ENCODE measurements at places on chromosomes 1 and 21.

DNA sequence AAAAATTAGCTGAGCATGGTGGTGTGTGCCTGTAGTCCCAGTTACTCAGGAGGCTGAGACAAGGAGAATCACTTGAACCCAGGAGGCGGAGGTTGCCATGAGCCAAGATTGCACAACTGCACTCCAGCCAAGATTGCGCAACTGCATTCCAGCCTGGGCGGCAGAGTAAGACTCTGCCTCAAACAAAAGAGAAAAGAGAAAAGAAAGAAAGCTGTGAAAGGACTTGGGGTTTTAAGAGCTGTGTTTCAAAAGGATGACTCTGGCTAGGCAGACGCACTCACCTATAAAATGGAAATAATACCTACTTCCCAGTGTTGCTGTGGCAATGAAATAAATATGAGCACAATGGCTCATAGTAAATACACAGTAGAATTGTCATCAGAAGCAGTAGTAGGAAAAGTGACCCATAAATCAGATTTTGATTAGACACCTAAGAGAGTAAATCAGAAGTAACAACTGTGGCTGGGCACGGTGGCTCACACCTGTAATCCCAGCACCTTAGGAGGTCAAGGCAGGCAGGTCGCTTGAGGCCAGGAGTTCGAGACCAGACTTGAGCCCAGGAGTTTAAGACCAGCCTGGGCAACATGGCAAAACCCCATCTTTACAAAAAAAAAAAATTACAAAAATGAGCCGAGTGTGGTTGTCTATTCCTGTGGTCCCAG is 45.9 kb upstream of the PUM1 start:
- DNase-seq = no peak

DNA sequence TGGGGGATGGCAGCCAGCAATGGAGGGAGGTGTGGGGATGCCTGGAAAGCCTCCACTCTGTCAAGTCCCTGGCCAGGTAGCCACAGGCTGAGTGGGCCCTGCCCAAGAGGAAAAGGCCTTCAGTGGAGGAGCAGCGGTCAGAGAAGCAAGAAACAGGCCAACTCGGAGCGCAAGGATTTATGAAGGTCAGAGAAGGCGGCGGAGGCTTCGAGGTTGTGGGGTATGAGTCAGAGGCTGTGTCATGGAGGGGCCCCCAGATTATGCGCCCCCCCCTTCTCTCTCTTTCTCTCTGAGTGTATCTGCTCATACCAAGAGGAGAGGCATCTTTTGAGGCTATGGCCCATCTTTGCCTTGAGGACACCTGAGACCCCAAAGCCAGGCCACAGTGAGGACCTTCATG is 99.5 kb downstream of the CASZ1 start:
- DNase-seq = no peak

- no peak for DNase-seq
These were observed 13.4 kb downstream of the EYA3 start for GRCh38 chr1:28074892-28075511.

DNA sequence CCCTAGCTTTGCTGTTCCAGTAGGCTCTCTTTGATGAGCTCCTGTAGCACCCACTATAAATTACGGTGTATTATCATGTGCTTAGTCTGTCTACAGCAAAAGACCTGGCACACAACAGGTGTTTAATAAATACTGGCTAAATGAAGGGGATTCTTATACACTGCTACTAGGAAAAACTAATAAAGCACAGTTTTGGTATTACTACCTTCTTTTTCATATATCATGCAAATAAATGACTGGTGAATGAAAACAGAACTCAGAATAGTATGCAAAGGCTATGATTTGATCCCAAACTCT is 26.4 kb downstream of the WDR26 start:
- DNase-seq = no peak

DNA sequence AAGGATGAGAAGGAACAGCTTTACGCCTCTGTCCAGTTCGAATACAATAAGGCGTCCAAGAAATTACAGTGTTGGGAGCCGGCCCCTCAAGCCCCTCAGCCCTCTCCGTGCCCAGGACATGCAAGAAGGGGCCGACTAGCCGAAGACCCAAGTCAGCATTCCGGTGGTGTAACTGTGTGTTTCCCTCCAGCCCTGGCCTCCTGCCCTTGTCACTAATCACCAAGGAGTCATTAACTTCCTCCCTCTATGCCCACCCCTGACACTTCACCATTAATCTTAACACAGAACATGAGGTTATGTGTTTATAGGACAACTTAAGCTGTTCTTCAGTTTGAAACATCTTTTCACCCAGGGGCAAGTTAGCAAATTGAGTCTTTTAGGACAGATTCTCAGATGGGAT is 16.4 kb upstream of the C4BPB start:
- DNase-seq = no peak

DNA sequence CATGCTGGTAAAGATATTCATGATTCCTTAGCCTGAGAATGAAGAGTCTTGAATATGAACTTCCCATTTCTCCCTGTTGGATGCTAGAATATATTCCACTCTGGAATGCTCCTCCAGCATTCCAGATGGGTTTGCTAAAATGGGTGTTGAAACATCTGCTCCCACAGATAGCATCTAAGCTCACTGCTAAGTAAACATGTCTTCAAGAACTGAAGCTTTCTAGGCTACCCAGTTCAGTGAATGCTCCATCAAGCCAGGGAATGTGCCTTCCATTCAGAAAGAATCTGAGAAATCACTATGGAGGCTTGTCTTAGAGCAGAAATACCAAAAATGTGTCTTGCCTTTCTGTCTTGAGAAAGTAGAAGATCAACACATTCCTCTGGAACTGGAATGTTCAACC is 81.1 kb downstream of the TNFSF18 start:
- DNase-seq = no peak

- DNase-seq = no peak
These were observed 36.9 kb downstream of the NSL1 start for GRCh38 chr1:212754680-212755079.

DNA sequence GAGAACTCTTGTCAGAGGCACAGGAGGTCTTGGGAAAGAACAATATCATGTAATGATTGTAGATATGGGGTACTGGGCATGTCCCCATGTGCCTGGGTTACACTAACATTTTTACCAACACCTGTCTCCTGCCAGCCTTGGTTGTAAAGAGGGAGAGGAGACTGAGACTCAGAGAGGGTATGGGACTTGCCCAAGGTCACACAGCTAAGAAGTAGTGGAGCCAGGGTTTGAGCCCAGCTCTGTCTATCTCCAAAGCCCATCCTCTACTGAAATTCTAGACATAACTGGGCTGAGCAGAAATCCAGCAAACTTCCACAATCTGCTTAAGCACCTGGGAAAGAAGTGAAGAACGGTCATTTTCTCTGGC is 2.6 kb upstream of the THEMIS2 start:
- DNase-seq = no peak

DNA sequence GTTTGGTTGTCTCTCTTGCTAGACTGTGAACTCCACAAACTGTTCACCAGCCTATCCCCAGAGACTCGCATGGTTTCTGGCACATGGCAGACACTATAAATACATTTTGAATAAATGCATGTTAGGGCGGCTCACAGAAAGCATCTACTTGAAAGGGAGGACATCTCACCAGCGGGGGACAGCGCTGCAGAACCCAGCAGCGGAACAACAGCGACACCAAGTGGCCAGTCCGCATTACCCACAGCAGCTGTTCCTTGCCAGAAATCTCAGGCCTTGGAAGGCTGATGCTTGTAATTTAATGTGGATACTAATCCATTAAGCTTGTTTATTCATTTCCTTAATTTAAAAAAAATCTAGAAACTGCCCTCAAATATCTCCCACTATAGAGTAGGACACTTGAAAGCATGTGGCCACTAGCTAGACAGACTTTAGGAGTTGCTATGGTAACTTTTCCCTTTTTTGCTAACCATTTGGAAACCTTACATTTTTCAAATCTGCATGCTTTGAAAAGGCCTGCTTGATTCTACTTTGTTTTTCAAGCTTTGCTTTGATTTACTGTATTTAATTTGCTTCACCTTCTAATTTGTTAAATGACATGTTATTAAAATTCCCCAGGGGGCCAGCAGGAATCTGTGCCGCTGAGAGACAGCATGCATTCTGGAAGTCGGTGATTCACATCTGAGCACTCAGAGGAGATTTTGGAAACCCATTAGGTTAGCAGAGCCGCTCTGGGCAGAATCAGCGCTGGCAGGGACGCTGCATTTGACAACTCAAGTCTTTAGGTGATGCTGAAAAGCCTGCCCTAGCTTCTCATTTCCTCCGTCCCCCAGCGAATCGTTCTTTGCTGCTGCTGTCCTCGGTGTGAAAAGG is 63.5 kb upstream of the SSX2IP start:
- peak; percentile 60 for DNase-seq

DNA sequence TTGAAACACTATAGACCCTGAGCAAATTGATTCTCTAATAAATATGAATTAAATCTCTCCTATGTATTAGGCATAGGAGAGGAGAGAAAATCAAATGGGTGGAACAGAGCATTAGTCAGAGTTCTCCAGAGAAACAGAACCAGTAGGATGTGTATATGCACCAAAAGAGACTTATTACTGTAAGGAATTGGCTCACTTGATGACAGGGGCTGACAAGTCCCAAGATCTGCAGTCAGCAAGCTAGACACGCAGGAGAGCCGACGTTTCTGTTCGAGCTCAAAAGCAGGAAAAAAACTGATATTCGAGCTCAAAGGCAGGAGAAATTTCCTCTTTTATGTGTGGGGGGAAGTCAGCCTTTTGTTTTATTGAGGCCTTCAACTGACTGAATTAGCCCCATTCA is 259.2 kb upstream of the KAZN start:
- no peak for DNase-seq

GRCh38 chr1:153430166-153430553 is 13.8 kb downstream of the S100A7A start:
- DNase-seq = no peak

- no peak for DNase-seq
These were observed 94.4 kb downstream of the CD247 start for GRCh38 chr1:167423684-167424619.

DNA sequence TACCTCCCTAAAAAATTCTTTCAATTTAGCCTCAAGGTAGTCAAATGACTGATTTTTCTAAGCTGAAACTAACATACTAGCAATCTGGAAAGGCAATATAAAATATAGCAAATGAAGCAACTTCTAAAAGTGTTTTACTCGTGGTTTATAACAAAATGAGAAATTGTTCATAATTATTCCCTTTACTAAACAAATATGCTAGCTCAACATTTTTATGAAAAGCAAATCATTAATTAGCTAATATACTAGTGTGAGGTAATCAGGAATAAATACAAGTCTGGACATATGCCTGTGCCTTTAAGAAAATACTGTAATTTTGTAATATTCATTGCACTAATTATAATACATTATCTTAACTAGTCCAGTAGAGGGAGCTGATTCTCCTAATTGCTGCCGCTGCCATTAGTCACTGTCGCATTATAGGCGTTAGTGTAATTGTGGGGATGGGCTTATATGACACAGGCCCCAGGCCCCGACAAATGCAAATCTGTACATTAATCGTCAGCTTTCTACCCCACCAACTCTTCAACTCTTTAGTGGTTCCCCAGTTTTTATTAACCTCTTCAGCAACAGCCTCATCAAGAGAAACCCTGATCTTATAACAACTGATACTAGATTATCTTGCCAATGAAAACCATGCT is 160.9 kb downstream of the GABPA start:
- no peak for DNase-seq

GRCh38 chr1:185154912-185155513 is 1.7 kb downstream of the TRMT1L start:
- no peak for DNase-seq

- no peak for DNase-seq
These were observed 270.7 kb upstream of the C1orf174 start for GRCh38 chr1:4170548-4171340.

GRCh38 chr1:67019600-67020136 is 34.3 kb downstream of the SLC35D1 start:
- DNase-seq = no peak

DNA sequence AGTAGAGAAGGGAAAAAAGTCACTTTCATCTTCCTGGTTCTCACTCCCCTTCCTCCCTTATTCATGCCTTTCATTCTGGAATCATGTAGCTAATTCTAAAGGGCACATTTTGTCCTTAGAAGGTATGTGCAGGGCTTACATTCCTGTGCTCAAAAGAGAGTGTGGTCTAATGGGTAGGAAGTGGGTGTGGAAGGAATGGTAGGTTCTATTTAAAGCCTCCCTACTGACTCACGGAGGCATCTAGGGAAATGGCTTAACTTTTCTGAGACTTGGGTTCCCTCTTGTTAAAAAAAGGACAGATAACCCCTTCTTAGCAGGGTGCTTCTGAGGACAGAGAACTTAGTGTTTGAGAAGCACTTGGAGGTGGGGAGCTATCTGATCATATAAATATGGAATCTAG is 249.3 kb upstream of the DUSP10 start:
- no peak for DNase-seq

- no peak for DNase-seq
These were observed 66.7 kb downstream of the ITPKB start for GRCh38 chr1:226672339-226672762.

GRCh38 chr1:53026254-53026653 is 35.8 kb upstream of the PODN start:
- no peak for DNase-seq

GRCh38 chr1:64112281-64112680 is 91.1 kb upstream of the UBE2U start:
- no peak for DNase-seq

DNA sequence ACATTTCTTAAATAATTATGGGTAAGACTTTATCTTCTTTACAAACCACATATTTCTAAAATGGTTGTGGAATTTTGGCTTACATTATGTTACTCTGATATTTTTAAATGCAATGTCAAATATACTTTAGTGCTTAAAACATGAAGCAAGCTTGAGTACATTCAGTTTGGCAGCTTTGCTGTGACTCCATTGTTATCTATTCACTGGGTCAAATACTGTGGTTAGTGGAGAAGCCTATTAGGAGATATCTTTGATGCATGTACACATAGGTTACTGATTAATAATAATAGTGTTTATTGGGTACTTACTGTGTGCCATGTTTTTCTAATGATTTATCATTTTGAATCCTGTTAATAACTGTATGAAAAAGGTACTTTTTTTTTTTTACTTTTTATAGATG is 520.4 kb upstream of the B3GALT2 start:
- no peak for DNase-seq

DNA sequence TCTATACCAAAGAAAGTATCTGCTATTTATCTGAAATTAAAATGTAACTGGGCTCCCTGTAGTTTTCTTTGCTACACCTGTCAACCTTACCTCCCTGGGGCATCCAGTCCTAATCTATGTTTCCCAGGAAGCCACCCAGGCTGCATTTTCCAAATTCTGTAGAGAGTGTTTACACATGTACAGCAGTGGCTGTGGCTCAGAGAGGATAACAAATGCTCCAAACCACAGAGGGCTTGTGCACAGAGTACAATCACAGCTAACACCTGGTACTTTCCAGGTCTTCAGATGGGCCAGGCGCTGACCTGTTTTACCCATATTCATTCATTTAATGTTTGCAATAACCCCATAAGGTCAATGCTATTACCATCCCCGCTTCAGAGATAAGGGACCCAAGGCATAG is 146.5 kb upstream of the TNR start:
- no peak for DNase-seq

DNA sequence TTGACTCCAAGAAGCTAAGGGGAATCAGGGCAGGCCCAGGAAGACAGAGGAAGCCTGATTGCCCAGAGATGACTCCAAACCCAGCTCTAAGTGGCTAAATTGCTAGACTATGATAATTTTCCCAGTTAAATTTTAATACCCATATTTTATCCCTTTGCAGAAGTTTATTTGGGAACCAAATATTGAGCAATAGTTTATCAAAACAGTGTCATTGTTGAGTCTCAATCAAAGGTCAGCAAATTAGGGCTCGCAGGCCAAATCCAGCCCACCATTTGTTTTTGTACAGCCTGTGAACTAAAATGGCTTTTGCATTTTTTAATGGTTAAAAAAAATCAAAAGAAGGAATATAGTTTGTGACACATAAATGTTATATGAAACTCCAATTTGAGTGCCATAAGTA is 47.1 kb downstream of the LBR start:
- no peak for DNase-seq

Data from activated T-helper 1 cell treated with Interleukin-2 at 50 U/mL for 16 hours (primary cell).